Esophagus squamous epithelium (tissue), 5 donors: ENCODE measurements at places on chromosomes 16 and 17. TPM values are rescaled to one million over a fixed set of nuclear protein-coding genes. Genes with fewer than 3 reads are reported as not detected.

- DNase-seq: no peak
Measured at GRCh38 chr17:48294020-48294805, 135.8 kb downstream of the SKAP1 start.

- no peak for DNase-seq
Measured at GRCh38 chr17:38508954-38509771, 80.9 kb downstream of the ARHGAP23 start.

- no peak for DNase-seq
Measured at GRCh38 chr16:58119509-58119845, 9.7 kb downstream of the CFAP20 start.

- DNase-seq: no peak
Measured at GRCh38 chr17:41177727-41178271, at the start of gene KRTAP4-2. TSS of gene KRTAP4-2 (minus strand) at chr17:41178221. CDS start at chr17:41178164, 57 bp downstream.

DNA sequence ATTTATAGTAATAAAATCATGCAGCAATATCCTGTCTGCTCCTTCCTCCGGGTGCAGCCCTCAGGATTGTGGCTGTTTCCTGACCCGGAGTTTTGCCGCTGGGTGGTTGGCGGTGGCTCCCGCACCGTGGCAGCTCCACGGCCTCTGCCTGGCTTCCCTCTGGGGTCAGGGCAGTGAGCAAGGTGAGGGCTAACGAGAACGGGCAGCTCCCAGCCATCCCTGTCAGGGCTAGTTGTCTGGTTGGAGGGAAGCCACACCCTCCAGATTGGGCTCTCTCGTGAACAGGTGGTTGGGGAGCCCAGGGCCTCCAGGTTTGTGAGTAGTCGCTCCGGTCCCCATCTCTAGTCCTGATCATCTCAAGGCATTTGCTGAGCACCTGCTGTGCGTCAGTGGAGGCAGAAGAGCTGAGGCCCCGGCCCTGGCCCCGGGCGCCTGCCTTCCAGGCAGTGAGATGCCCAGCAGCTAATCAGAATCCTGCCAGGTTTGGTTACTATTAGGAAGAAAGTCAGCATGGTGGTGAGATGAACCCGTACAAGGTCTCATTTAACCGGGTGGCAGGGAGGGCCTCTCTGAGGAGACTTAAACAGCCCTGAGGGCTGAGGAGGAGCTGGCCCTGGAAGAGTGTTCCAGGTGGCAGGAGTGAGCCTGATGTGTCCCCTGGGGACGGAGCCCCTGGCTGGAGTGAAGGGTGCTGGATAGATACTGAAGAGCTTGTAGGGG lies 2.3 kb upstream of the NUDT16L1 start:
- no peak for DNase-seq

- no peak for DNase-seq
Measured at GRCh38 chr16:82605863-82606620, 20.7 kb upstream of the CDH13 start.

GRCh38 chr16:27625050-27625697 lies 75.2 kb downstream of the KATNIP start:
- DNase-seq: no peak

DNA sequence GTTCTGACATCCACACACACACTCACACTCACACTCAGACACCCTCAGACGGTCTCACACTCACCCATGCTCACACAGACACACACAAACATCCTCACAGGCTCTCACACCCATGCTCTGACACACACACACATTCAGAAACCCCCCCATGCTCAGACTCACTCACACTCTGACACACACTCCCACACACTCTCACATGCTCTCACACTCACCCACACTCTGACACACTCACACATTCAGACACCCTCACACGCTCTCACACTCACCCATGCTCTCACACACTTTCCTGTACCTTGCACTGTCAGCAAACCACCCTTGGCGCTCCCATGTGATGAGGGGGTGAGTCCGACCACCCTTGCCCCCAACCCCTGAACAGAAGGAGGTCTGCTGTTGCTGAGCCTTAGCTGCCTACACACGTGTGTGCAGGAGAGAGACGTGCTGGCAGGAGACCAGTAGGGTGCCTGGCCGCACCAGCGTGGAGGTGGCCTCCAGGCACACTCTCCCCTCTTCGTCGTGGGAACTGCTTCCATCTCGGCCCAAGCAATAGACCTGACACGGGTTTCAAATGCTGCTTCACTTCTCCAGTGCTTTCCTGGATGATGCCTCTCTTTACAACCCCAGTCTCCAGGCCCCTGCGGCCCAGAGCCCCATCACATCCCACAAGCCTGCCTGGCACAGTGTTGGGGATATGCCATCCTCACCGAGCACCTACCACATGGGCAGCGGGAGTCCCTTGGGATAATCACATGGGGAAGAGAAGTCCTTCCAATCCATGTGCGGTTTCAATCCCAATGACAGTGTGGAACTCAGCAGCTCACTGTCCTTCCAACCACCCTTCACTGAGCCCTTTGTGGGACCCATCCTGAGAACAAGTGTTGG lies 267.8 kb upstream of the FOXF1 start:
- no peak for DNase-seq

- DNase-seq: no peak
Measured at GRCh38 chr17:63275318-63275970, 170.7 kb downstream of the CYB561 start.

DNA sequence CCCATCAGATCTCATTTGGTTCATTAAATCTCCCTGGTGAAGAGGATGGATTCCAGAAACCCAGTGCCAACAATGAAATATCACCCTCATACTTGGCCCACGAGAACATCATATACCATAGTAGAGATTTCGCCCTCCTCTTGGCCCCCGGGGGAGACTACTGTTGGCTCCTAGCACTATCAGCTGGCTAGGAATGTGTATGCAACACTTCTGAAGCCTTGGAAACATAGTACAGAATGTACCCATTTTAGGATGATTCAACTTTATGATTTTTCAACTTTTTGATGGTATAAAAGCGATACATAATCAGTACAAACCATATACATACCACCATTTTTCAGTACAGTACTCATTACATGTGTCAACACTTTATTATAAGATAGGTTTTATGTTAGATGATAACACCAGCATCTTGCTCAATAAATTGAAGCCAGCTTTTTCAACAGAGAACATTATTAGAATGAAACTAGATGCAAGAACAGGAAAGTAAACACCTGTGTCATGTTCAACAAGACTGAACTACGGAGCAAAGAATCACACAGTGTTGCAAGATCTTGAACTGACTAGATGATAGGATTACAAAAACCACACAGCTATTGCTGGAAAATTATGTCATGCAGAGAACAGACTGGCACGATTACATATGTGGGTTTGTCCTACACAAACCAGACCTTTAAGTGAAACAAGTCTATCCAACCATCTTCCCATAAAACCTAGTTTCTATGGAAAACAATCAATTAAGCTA lies 17.2 kb downstream of the RSL1D1 start:
- DNase-seq: no peak

GRCh38 chr17:80177986-80178595 lies 8.3 kb downstream of the CARD14 start:
- no peak for DNase-seq

GRCh38 chr16:57186872-57187854 lies 1.0 kb downstream of the RSPRY1 start:
- no peak for DNase-seq

- DNase-seq: no peak
Measured at GRCh38 chr16:28531777-28532744, 6.7 kb downstream of the NUPR1 start.

DNA sequence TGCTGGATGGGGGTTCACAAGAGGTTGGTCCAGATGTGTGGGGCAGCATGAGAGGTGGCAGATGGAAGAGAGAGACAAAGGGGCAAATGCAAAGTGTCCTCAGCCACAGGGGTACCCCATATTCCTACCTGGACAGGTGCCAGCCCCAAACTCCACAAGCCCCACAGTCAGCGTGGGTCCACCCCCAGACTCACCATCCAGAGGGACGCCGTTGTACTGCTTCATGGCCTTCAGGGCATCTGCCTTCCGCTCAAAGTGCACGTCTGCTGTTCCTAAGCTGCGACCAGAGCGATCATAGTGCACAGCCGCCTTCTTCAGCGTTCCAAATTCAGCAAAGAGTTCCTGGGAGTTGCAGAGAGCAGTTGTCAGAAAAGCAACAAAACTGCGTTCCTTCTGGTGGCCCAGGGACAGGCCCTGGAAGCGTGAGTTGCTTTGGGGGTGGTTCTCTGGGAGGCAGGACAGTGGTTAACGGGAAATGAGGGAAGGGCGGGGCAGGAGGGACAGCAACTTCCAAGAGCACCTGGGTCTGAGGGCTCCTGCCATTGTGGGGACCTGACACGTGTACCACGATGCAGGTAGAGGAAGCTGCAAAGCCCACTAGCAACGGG lies 2.3 kb downstream of the ALYREF start:
- no peak for DNase-seq

GRCh38 chr16:7321661-7322060 lies 11.0 kb upstream of the RBFOX1 start:
- DNase-seq: no peak

- DNase-seq: no peak
Measured at GRCh38 chr17:29433541-29433940, 43.4 kb downstream of the TAOK1 start.

DNA sequence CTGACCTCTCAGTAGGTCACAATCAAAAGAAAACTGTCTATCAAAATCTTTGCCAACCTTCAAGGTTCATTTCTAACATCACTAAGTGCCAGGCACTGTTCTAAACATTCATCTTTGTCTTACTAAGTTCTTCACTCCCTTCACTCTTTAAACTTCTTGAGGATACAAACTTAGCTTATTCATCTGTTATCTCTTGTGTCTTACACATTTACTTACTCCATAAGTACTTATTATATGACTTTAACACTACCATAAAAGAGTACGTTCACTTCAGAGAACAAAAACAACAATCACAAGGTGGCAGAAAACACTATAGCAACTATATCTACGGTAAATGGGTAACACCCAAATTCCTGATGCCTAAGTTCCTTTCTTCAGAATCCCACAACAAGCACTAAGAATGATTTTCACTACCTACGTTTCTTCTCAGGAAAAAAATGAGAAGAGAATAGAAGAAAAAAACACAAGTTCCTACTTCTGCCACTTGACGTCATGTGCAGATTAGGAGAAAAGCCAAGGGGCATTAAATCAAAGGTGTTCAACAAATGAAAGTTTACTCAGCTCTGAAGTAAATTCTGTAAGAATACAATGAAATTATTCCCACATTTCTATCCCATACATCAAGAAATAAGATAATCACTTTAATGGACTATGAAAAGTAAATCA lies 29.2 kb downstream of the KANSL1 start:
- no peak for DNase-seq

GRCh38 chr17:27853091-27853490 lies 40.1 kb downstream of the LYRM9 start:
- no peak for DNase-seq

- DNase-seq: no peak
Measured at GRCh38 chr17:64662774-64663367, 764 bp upstream of the SMURF2 start.

DNA sequence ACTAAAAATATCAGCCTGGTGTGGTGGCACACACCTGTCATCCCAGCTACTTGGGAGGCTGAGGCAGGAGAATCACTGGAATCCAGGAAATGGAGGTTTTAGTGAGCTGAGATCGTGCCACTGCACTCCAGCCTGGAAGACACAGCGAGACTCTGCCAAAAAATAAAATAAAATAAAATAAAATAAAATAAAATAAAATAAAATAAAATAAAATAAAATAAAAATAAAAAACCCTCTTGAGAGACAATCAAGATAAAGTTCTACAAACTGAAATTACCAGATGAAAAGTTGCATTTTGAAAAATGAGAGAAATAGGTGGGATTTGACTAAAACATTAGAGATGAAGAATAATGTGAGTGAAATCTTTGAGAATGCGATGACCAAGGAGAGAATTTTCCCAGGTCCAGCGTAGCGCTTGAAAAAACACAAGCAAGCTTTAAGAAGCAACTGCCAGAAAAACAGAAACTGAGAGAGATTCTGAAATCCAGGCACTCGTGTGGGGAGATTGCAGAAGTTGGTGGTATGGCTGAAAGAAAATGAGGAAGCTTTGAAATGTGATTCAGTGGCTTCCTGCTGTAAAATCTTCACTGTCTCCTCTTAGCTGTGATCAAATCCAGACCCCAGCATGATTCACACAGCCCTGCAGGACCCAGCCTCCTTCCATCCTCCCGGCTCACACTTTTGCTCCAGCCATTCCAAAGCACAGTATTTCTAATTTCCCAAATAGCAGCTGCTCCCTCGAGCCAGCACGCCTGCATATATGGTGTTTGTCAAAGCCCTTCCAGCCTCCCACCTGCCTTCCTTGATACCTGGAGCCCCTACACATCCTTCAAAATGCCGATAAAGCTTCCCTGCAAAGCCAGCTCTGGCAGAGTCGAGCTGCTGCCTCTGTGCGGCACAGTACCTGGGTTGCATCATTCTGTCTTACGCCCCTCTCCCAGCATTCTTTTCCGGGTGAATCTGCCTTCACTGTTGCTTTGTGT lies 8.2 kb upstream of the CD300E start:
- DNase-seq: no peak

The CLEC3A gene
- not detected for total RNA-seq

The CIBAR2 gene
- total RNA-seq: not detected

The KRTAP9-1 gene
- not detected for total RNA-seq

The CYB561 gene
- 42.7 TPM for total RNA-seq

The OTOA gene
- total RNA-seq: 0.11 TPM

The DDX42 gene
- total RNA-seq: 88.5 TPM
